ENCODE measurements at places on chromosomes 13 and 19.

DNA sequence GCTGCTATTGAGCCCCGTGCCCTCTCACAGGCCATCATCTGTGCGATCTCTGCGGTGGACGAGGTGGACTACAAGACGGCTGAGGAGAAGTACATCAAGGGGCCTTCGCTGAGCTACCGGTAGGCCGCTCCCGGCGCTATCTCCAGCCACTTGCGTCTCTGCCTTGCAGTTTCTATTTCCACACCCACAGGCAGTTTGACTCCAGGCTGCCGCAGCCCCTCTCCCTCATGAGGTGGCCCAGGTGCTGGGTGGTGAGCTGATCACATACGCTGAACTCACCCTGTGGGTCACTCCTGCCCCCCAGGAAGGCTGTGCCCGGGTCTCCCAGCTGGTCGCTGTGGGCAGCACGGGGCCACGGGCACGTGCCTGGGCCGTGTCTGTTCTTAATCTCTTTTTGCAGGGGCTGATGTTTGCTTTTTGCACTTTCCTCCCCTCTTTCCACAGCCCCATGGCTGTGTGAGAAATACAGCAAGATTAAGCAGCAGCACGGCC, 10.6 kb upstream of the NDUFS7 start:
- DNase-seq, result no peak

GRCh38 chr13:46124967-46125933, 20.4 kb upstream of the CPB2 start:
- no peak for DNase-seq

DNA sequence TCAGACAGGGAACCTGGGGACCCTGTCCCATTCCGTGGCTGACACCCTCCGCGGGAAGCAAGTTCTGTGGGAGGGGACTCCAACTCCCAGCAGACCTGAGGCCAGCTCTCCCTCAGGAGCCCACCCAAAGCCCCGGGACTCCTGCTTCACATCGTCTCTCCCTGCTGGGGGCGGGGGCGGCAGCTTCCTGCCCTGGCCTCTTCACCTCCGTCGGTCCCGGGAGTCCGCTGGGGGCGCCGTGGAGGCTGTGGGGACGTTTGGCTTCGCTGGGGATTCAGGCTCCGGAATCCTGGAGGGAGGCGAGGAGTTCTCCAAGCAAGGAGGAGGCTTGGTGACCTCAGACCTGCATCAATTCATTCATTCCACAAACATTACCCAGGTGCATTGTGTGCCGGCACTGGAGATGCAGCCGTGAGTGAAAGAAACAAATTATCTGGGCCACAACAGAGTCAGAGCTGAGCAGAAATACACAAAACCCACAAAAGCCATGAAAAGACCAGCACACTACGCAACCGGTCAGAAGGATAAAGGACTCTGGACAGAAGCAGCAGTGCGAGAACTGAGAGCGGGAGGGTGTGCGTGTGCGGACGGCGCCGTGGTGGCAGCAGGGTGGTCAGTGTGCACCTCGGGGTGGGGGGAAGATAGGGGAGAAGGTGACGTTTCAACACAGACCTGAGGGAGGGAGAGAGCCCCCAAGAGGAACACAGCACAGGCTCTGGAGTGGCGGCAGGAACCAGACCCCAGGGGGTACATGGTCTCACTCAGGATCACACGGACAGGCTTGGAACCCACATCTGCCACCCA, 19.0 kb downstream of the EPS8L1 start:
- no peak for DNase-seq

- peak; percentile 64 for DNase-seq
Measured at GRCh38 chr19:6020166-6020882, 42.4 kb upstream of the RANBP3 start.

DNA sequence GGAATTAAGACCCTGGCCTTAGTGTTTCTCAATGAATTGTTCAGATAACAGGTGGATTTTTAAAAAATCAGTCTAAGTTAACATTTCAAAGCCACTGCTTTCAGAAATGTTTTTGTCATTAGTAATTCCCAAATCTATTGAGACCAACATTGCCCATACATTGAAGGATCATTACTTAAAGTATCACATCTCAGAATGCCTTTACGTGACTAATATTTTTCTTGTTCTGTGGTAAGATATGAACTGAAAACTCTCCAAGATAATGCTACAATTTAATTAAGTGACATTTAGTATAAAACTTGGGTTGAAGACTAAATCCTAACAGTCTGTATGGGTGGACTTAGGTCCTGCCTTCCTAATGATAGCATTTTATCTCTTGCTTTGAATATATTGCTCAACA, 59.4 kb upstream of the POSTN start:
- DNase-seq, result no peak

DNA sequence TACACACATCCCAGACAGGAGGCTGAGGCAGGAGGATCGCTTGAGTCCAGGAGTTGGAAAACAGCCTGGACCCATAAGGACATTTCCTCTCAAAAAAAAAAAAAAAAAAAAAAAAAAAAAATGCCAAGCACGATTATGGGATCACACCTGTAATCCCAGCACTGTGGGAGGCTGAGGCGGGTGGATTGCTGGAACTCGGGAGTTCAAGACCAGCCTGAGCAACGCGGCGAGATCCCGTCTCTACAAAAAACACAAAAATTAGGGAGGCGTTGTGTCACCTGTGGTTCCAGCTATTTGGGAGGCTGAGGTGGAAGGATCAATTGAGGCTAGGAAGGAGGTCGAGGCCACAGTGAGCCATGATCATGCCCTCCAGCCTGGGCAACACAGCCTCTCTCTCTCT, 973 bp upstream of the OCEL1 start:
- no peak for DNase-seq

GRCh38 chr19:35718345-35719041, 690 bp downstream of the KMT2B start:
- peak; percentile 9 for DNase-seq

DNA sequence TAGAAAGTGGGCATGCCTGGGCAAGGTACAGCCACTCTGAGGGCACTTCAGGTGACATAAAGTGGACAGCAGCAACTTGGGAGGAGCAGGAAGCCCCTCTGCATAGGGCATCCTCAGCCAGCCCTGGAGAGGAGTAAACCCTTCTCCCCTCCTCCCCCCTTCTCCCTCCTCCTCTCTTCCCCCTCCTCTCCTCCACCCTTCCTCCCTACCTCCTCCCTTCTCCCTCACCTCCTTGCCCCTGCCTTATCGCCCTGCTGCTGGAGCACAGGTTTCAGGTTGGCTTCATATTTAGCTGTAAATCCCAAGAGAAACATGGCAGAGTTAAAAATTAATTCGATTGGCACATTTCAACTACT, 30.5 kb upstream of the ATP12A start:
- no peak for DNase-seq

DNA sequence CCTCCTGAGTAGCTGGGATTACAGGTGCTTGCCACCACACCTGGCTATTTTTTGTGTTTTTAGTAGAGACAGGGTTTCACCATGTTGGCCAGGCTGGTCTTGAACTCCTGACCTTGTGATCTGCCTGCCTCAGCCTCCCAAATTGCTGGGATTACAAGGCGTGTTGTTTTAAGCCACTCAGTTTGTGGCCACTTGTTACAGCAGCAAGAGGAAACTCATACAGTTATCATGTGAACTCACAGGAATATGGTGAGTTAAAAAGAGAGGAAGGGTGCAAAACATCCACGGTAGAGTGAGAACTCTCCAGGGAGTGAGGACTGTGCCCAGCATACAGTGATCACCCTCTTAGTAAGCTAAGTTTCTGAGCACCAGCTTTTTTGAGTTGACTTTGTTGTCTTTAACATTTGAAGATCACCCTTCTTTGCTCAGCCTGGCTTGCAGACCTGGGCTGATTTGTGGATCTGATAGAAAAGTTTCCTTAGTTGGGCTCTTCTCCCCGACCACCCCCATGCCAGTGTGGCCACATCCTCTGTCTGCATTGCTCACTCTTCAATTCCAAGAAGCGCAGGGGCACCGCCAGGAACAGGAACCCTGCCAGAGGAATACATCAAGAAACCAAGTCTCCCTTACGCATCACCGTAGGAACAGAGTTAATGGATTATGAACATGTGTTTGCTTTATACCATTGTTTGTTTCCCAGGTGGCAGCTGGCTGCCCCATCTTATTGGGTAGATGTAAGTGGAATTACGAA, 16.0 kb downstream of the ALOX5AP start:
- DNase-seq, result no peak

DNA sequence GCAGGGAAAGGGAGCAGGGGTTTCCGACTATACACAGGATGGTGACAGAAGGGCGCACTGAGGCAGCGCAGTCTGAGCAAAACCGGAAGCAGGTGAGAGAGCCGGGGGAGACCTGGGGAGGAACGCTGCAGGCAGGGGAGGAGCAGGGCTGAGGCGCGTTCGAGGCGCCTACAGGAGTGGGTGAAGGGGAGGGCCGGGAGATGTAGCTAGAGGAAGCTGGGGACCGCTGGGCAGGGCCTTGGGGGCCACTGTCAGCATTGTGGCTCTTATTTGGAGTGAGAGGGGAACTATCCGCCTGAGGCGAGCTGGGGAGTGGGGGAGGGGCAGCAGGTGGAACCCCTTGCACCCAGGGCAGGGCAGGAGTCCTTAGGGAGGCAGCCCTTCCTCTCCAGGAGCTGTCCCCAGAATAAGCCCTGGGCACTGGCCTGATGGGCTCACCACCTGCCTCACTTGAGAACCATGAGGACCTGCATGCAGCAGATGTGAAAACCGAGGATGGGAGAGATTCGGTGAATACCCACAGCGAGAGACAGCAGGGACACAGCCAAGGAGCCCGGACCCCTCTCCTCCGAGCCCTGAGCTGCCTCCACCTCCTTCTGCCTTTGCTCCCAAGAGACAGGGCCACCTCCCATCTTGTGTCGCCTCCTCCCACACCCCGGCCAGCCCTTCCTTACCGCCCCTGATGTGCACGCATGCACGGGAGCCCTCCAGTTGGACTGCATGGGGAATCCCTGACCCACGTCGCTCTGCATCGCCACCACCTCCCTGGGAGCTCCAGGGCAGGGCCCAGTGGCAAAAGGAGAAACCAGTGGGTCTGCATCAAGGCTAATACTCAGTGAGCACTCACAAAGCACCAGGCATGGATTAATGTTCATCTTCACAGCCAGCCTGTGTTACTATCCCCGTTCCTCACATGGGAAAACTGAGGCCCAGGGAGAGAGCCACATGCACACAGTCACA, 10.3 kb downstream of the AKT2 start:
- DNase-seq, result no peak

GRCh38 chr13:30366088-30366487, 56.2 kb upstream of the UBE2L5 start:
- DNase-seq, result no peak

GRCh38 chr13:83311886-83312577, 570.2 kb downstream of the SLITRK1 start:
- no peak for DNase-seq

- no peak for DNase-seq
Measured at GRCh38 chr19:18718015-18718526, 34.6 kb downstream of the CRTC1 start.

DNA sequence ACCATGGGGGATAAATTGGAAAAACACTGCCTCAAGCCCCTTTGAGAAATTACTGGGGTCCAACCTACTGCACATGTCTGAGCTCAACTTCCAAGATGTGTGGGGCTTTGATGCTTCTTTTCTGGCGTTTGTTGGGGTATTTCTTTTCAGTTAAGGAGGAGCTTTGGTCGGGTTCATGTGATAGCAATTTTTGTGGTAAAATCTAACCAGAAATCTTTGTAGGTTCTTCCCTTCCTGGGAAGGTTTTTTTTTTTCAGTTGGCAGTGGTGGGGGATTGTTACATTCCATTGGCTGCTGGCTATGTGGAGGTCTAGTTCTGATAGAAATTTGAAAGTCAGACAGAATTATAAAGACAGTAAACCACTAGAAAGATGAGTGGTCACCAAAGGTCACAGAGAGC, 327.8 kb downstream of the ATP8A2 start:
- no peak for DNase-seq

- DNase-seq, result no peak
Measured at GRCh38 chr19:1282588-1283206, 3.0 kb upstream of the EFNA2 start.

GRCh38 chr19:12156223-12157058, at the start of gene ZNF625:
ZNF625 (minus strand) TSS chr19:12156734; CDS start chr19:12156558, 176 bp downstream.
- peak; percentile 91 for DNase-seq
